ENCODE measurements at places on chromosomes 16 and 17.
A peak's percentile ranks its signal among the peaks of the same experiment; 100 is the strongest.

DNA sequence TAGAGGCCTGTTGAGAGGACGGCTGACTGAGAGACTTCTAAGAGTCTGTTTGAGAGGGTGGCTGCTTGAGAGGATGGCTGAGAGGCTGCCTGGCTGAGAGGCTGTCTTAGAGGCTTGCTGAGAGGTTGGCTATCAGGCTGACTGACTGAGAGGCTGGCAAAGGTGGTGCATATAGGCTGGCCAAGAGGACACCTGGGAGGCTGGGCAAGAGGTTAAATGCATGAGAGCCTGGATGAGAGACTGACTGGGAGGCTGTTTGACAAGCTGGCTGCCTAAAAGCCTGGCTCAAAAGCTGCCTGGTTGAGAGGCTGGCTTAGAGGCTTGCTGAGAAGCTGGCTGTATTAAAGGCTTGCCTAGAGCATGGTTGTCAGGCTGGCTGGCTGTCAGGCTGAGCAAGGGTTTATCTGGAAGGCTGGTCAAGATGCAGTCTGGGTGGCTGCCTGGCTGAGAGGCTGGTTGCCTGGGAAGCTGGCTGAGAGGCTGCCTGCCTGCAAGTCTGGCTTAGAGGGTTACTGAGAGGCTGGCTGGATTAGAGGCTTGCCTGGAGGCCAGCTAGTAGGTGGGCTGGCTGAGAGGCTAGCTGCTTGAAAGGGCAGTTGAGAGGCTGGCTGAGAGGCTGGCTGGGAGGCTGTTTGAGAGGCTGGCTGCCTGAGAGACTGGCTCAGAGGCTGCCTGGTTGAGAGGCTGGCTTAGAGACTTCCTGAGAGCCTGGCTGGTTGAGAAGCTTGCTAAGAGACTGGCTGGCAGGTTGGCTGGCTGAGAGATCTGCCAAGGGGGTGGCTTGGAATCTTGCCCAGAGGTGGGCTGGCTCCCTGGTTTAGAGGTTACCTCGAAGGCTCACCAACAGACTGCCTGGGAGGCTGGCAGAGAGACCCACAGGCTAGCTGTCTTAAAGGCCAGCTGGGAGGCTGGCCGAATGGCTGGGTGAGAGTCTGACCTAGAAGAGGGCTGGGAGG, 38.3 kb upstream of the ACSM2B start:
- peak; percentile 78 for DNase-seq

GRCh38 chr17:61510991-61511390, 58.8 kb downstream of the TBX4 start:
- no peak for DNase-seq

GRCh38 chr16:83878838-83879237, 20.1 kb upstream of the MLYCD start:
- DNase-seq = no peak

GRCh38 chr16:8899709-8900317, 17.7 kb downstream of the LITAFD start:
- DNase-seq = no peak

GRCh38 chr17:43701318-43701743, 39.6 kb upstream of the MEOX1 start:
- no peak for DNase-seq

DNA sequence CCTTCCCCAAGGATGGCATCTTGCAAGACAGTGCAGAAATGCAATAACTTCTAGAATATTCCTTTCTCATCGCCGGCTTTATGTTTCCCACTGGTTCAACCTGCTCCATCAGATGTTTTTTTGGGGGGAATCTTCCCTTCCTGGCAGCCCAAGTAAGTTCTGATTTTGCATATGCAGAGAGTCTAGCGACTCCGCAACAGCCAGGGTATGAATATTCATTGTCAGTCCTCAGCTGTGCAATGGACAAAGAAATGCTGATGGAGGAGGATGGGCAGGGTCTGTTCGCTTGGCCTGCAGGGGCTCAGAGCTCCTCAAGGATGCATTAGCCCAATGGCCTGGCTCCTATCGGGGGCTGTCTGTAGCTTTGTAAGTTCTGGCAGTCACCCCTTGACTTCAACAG, 358.8 kb upstream of the CCL2 start:
- no peak for DNase-seq

DNA sequence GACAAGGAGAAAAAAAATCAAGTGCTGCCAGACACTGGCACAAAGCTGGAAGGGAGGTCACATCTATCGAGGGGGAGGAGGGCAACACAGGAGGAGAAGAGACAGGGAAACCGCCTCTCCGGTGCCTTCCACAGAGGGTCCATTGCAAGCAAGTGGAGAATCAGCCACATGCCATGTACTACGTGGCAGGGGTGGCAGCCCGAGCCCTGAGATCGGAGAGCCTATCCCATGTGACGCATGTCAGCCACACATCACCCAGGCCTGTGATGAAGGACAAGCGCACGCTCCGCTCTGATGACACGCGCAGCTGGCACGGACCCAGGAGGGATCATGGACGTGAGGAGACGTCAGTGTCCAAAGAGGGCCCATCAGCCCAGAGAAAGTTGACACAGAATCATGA, 30.1 kb downstream of the ADCY9 start:
- no peak for DNase-seq

DNA sequence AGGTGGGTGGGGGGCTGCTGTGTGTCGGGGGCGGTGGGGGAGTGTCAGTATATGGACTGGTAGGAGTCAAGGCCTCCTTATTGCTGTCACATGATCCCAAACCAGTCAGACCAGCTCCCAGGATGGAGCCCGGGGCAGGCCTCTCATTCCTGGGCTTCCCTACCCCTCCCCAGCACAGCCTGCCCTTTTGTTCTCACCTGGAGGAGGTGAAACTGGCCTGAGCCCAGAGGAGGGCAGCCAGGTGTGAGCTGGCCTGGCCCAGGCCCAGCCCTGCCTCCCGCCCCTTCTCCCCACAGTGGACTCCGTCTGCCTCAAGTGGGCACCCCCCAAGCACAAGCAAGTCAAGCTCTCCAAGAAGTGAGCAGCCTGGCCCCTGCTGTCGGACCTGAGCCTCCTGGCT, 4.6 kb downstream of the PRSS8 start:
- DNase-seq = peak; percentile 78

DNA sequence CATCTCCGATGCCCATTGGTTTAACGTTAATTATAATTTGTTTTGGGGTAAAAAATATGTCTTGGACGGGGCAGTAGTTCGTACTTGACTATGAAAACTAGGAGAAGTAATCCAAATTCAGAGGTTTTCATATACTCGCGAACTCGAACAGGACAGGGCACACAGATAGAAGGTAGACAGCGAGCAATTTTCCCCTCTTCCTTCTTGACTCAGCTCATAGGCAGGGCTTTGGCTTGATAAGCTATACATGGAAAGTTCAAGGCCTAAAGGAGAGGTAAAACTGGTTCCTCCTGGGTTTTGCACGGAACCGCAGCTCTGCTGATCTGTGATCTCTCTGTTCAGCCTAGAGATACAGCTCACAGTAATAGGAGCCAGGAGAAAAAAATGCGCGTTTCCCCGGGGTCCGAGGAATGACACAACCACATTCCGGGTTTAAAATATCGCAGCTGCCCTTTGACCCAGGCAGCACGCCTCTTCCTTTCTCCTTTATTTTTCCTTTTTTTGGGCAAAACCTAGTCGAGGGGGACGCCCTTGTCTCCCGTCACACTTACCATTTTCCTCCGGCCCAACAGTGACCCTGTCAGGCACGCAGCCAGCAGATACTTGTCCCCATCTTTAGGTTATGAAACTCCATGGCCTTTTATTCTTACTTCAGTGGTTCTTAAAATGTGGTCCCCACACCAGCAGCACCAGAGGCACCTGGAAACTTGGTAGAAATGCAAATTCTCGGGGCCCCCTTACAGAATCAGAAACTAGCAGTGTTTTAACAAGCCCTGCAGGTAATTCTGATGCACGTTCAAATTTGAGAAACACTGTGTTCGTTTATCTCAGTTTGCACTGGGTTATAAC, 1.7 kb upstream of the LASP1 start:
- DNase-seq = peak; percentile 43

- DNase-seq = no peak
These were observed 10.2 kb upstream of the TMEM238L start for GRCh38 chr17:10814075-10814474.

DNA sequence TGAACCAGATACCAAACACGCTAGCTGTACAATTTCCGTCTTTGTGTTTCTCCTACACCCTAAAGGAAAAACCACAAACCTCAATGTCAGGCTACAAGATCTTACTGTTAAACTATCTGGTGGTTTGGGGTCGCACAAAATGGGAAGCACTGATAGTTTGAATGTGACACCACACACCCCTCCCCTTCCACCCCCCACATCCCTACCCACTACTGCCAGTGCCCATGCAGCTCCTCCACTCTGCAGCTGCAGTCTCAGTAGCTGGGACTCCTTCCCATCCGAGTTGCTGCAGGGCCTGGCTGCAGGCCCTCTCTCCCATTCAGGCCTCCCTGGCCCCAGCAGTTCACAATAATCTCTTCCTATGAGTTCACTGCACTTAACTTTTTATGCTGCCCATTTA, 18.4 kb downstream of the TRAP1 start:
- no peak for DNase-seq

GRCh38 chr17:8223356-8224126, 13.2 kb upstream of the AURKB start:
- no peak for DNase-seq

DNA sequence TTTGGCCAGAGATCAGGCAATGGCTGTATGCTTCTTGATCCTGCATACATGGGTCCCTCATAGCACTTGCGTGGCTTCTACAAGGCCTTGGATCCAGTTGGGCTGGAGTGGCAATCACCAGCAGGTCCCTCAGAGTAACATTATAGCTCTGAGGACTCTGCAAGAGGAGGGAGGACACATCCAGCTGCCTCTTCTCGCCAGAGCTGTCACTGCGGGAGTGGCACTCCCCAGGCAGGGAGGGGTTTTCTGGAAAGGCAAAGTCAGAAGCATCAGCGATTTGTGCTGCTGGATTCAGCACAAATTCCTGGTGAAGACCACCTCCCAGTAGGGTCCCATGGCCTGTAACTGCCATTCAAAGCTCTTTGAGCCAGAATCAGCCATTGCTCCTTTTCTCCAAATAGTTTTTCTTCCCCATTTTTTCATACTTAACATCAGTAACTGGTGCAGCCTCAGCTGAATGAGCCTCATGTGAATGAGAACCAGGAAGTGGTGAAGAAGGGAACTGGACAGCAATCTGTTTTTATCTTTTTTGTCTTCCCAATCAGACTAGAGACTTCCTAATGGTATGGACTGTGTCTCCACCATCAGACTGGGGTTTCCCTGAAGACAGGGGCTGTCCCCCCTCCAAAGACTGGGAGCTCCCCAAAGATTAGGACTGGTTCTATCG, 40.6 kb upstream of the HOXB13 start:
- no peak for DNase-seq

- DNase-seq = no peak
These were observed 24.7 kb downstream of the RBFOX3 start for GRCh38 chr17:79586131-79586530.

DNA sequence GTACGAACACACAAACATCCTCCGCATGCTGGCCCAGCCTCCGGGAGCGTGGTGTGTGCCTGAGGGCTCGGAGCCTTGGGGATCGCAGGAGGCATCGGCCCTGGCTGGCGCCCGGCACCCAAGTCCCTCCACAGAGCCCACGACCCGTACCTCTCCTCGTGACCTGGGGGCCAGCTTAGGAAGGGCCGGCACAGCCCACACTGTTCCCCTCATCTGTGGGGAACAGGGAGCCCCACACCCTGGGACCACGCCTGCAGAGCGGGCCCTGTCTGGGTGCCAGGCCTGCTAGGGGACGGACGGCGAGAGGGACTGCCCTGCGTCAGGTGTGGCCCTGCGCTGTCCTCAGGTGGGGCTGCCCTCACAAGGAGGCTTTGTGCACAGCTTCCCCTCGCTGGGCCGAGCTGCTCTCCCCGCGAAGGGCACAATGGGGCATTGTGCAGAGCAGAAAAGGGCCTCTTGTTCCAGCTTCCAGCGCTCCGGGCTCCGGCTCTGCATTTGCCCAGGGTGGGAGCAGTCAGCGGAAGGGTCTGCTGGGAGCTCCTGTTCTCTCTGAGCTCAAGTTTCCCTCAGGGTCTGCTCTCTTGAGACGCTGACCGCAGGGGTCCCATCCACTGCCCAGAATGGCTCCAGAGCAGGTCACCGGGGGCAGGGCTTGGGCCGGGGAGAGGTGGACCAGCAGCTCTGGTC, 1.7 kb upstream of the LMF1 start:
- no peak for DNase-seq

GRCh38 chr16:1429631-1430030, 1.2 kb upstream of the PERCC1 start:
- no peak for DNase-seq

- DNase-seq = no peak
These were observed 189.0 kb upstream of the PIRT start for GRCh38 chr17:11026903-11027302.

DNA sequence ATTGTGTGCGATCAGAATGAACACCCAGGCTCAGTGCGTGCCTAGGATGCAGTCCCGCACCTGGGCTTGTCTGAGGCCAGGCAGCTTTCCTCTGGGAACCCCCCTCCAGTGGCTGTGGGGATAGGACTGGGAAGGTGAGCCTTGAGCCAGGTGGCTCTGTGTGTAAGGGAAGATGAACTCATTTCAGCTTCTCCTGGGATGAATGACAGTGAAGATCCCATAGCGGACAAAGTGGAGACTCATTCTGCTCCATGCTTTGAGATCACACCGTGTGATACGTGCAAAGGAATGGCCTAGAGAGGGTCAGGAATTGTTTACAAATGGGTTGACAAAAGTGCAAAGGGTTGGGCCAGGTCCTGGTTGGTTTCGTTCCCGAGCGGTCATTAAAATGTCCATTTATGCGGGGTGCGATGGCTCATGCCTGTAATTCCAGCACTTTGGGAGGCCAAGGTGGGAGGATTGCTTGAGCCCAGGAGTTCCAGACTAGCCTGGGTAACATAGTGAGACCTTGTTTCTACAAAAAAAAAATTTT, 15.8 kb downstream of the GPRC5C start:
- no peak for DNase-seq

DNA sequence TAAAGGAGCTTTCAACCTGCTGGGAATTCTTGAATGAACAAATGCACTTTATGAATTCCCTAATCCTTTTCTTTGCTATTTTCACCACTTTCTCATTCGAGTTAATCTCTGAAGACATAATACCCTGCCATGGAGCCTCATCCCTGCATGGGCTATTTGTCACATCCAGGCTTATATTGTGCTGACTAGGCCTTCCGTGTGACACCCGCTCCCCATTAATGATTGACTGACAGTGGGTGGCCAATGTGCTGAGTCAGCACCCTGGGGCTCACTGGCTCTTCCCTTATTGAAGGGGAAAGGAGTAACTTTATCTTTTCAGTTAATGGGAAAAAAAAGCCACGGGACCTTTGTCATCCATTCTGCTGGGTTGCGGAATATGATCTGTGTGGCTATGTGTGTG, 1024.8 kb upstream of the EEF2KMT start:
- DNase-seq = no peak
